Thymus (tissue), 14 donors: ENCODE measurements at places on chromosomes 2 and 18.

- no peak for DNase-seq
These were observed 18.8 kb downstream of the TMEM127 start for GRCh38 chr2:96247009-96247408.

DNA sequence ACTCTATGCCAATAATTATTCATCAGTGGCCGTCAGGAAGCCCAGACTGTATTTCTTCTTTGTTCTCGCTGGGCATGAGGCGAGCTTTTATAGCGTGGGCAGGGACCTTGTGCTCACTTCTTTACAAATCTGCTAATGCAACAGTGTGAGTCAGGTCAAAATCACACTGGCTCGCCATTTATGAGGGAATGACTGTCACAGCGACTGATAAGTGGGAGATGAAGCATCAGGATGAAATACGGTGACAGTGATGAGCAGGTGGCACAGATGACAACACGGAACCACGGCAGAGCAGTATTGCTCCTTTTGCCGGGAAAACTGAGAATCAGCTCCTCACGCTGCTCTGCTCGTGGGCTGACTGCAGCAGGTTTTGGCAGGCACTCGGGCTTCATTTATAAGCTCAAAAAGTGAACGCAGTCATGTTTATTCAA lies 20.5 kb downstream of the TYMS start:
- no peak for DNase-seq

- no peak for DNase-seq
These were observed 22.9 kb upstream of the NARS1 start for GRCh38 chr18:57644540-57644939.

GRCh38 chr18:40243607-40244006 lies 1711.4 kb upstream of the PIK3C3 start:
- no peak for DNase-seq

DNA sequence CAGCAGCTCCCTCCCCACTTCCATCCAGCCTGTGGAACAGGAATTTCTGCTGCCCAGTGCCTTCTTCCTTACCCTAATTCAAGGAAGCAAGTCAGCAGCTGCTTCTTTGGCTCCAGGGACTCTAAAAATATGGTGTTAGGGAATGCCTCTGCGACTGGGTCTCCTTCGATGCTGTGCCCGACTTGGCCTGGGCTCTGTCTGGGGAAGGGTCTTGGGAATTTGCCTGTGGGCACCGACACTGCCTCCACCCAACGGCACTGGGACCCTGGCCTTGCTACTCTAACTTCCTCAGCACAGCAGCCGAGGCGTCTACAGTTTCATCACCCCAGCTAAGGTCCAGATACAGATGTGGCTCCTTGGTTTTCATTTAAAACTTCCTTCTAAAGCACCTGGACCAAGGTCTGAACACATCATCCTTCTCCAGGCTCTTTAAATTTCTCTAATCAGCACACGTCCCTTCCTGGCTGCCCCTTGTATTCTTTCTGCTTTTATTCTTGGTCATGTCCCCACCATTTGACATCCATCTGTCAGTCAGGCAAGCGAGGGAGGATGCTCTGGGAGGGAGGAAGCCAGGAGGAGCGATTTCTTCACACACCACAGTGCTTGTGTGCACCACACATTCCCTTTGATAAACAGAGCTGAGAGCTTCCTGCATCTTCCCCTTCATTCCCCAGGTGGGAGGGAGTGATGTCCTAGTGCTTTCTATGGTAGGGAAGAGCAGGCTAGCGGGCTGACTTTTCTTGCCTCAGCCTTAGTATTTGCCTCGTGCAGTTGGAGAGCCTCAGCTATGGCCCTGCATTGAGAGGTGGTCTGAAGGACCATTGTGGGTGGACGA lies 6.8 kb downstream of the LBH start:
- no peak for DNase-seq

DNA sequence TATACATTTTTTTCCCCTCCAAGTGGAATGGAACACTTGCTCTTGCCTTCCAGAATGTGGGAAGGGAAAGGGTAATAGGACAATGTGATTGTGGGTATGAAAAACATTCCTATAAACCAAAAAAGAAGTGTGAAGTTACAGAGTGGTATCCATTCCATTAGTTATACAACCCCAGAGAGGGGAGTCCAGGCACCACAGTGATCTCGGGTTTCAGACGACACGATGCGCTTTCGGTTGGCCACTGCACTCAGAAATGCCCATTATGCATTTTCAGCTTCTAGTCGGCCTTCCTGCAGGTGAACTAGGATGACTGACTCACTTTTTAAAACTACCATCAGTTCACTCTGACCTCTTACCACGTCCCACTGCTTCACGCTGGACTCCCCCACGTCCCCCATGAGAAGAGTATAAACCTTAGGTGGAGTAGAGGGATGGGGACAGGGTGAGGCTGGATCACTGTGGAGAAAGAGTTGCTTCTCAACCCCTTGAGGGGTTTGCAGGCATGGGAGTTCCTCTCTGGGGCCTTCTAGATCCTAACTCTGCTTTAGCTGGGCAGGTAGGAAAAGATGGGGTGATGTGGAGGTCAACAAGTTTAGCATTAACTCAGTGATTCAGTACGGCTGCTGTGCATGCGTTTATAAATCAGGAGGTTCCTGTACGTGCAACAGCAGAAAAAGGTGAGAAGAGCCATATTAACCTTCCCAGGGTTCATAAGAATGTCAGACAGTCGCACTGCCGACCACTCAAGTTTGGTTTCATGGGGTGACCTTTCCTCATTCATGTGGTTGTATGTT lies 50.5 kb downstream of the ZNF532 start:
- no peak for DNase-seq

GRCh38 chr2:182372661-182373060 lies 54.2 kb downstream of the PDE1A start:
- DNase-seq: no peak

DNA sequence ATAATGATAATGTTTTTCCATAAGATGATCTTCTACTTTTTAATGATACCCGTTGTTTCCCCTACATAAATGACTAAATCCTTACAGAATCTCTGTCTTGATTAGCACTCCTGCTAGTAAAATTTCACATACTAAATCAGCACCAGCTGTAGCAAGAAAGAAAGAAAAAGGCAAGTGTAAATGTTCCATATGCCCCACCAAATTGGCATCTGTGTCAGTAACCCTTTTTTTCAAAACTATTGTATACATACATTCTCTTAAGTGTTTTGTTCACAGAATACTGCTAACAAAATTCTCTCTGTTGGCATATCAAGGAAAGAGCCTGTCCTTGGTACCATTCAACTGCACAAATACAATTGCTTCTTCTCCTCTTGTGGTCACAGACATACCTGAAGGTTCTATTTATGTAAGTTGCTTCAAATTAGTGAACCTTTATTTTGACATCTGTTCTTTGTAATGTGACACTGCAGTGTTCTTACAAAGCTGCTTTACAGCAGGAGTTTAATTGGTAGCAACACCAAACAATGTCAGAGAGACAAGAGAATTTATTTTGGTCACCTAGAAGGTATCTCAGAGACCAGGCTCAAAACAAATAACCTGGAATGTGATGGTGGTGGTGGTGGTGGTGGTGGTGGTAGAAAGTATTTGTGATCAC lies 641.9 kb downstream of the ZEB2 start:
- no peak for DNase-seq

- no peak for DNase-seq
These were observed 15.6 kb downstream of the SLC4A3 start for GRCh38 chr2:219643084-219643473.

- DNase-seq: no peak
These were observed 74.3 kb downstream of the ZBTB7C start for GRCh38 chr18:48334845-48335244.

DNA sequence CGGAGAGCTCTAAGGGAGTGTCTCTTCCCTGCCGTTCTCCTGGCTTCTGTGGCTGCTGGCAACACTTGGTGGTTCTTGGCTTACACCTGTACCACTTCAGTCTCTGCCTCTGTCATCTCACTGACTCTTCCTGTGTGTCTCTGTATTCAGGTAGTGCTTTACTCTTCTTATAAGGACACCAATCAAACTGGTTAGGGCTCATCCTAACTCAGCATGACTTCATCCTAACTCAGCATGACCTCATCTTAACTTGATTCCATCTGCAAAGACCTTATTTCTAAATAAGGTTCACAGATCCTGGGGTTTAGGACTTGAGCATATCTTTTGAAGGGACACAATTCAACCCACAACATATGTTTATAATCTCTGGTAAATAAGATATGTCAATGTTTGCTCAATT lies 51.6 kb upstream of the DSEL start:
- DNase-seq: no peak

DNA sequence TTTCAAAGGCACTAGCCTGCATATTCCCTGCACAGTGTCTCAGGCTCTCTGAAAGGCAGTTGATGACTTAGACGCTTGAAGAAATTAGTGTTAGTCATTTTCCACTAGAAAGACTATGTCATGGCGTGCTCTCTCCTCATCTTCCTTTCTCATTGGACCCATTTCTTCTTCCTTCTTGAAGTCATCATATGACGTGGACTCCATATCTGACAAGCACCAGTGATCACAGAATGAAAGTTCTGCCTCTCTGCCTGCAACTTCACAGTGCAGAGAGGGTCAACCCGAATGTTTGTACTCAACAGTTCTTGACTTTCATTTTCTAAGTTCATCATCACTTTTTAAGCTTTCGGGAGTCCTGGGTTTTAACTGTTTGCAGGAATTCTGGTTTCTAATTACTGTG lies 63.7 kb upstream of the CYRIA start:
- no peak for DNase-seq

GRCh38 chr2:238835726-238836301 lies 12.1 kb upstream of the TWIST2 start:
- no peak for DNase-seq

- no peak for DNase-seq
These were observed 1875.2 kb upstream of the PIK3C3 start for GRCh38 chr18:40079786-40080185.

DNA sequence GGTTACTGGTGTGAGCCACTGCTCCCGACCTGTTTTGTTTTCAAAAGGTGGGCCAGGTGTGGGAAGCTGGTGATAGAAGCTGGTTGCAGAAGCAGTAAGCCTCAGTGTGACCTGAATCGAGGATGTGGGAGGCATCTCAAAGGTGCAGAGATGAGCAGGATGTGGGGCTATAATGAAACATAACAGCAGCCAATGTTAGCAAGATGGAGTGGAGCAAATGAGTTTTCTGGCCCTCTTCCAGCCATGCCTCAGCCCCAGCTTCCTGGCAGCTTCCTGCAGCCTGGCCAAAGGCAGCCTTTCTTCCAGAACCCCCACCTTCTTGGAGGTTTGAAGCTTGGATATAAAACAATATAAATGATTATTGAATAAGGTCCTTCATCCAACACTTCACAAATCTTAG lies 184.8 kb downstream of the NCK2 start:
- DNase-seq: peak; percentile 24

- no peak for DNase-seq
These were observed 53.7 kb downstream of the ADD2 start for GRCh38 chr2:70714141-70714905.

DNA sequence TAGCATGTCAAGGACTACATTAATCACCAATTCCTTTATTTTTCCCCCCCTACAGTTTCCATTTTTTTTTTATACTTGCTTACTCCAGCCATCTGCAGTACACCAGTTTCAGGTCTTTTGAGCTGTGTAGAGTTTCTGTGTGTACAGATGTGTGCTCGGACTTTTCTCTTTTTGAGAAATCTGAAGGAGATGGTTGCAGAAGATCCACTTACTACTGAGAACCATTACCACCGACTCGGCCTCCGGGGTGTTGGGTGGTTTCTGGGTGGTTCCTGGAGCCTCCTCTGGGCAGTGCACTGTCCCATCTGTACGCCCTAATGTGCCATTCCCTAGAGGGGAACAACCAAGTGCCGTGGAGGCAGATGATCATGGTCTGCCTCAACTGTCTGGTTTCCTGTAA lies 15.4 kb upstream of the LYPD6B start:
- DNase-seq: no peak

GRCh38 chr2:101921319-101921952 lies 70.3 kb upstream of the IL1R2 start:
- peak; percentile 2 for DNase-seq

DNA sequence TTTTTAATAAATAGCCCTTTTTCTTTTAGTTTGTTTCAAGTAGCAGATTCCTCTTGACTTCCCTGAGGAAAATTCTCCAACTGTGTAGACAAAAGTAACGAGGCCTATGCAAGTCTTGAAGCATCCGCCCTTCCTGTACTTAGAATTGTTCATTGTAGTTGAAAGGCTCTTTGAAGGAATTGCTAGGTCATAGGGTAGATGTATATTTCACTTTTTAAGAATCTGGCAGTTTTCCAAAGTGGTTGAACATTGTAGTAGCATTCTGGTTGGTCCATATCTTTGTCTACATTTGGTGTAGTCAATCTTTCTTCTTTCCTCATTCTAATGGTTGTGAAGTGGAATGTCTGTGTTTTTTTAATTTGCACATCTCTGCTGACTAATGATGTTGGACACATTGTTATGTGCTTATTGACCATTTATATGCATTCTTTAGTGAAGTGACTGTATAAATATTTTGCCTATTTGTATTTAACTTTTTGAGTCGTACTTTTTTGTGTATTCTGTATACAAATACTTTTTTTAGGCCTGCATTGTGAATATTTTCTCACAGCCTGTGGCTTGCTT lies 5.6 kb upstream of the SERPINB11 start:
- no peak for DNase-seq

GRCh38 chr2:60806595-60806987 lies 50.5 kb downstream of the PAPOLG start:
- no peak for DNase-seq

GRCh38 chr2:207505728-207506127 lies 24.0 kb upstream of the CREB1 start:
- no peak for DNase-seq

GRCh38 chr18:62509779-62510178 lies 13.0 kb upstream of the ZCCHC2 start:
- DNase-seq: no peak

GRCh38 chr18:23258566-23259469 lies 123.5 kb downstream of the CABLES1 start:
- no peak for DNase-seq

DNA sequence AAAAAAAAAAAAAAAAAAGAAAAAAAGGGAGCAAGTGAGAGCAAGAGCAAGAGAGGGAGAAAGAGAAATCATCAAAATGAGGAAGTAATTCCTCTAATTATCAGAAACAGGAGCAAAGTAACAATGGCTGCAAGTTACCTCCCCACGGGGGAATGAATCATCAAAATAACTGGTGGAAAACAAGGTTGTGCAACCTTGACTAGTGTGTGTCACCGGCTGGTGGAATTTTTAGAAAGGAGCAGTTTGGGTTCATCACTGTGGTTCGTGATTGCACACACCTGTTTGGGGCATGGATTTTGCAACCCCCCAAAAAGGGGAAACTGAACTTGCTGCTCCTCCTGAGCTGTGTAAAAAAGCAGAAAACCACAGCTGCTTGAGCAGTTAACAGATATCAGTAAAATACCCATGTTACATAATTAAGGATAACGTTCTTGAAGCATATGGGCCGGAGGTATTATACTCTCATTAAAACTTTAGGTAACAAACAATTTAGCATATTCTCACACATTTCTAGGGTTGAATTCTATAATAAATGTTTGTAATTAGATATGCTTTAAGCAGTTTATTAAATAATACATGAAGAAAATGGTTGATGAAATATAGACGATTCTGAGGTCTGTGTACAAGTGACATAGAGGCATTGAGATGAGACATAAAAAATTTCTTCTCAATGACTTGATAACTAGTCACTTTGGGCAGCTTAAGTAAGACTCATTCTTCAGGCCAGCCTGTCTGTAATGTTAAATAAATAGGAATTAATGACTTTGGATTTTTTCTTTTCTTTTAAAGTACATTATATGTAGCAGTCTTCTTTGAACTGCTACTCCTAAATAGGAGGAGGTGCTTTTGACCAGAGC lies 184.2 kb upstream of the ZEB2 start:
- no peak for DNase-seq
